Tongue (tissue), 3 donors: ENCODE measurements at places on chromosomes 2 and 18. TPM values are rescaled to one million over a fixed set of nuclear protein-coding genes. Genes with fewer than 3 reads are reported as not detected.

The BZW1 gene
- 246 TPM for total RNA-seq

- DNase-seq = no peak
Measured at GRCh38 chr18:3658529-3658928, 208.6 kb downstream of the TGIF1 start.

GRCh38 chr2:75647771-75648170, 1.2 kb downstream of the MRPL19 start:
- DNase-seq = no peak

The SLC5A7 gene
- total RNA-seq = 0.51 TPM

DNA sequence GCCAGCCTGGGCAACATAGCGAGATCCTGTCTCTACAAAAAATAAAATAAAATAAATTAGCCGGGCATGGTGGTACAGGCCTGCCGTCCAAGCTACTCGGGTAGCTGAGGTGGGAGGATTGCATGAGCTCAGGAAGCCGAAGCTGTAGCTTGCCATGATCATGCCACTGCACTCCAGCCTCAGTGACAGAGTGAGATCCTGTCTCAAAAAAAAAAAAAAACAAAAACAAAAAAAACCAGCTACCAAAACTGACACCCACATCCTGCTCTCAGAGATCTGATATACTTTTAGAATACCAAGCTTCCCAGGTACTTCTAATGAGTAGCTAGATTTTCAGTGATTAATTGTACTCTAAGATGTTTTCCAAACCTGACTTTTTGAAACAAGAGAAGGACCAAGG, 74.0 kb downstream of the TTC27 start:
- no peak for DNase-seq

- peak; percentile 73 for DNase-seq
Measured at GRCh38 chr2:152466980-152467676, 132.2 kb downstream of the FMNL2 start.

GRCh38 chr2:178419123-178419522, 31.9 kb downstream of the PRKRA start:
- no peak for DNase-seq

The IL36G gene
- not detected for total RNA-seq

The LHCGR gene
- 0.51 TPM for total RNA-seq

DNA sequence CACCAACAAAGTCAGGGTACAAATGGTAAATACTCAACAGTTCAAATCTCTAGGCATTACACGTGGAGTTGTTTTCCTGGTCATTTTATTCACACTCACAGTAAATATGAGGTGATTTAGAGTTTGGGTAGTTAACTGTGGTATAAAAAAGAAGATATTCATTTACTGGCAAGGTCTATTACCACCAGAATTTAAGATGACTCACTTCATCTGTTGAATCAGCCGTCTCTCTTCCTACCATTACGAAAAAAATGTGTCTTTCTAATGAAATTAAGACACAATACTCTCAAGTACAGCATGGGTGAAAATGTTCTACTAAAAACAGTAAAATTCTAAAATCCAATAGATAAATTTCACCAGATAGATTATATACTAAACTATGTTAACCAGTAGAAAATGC, 21.0 kb upstream of the GPR75 start:
- no peak for DNase-seq

DNA sequence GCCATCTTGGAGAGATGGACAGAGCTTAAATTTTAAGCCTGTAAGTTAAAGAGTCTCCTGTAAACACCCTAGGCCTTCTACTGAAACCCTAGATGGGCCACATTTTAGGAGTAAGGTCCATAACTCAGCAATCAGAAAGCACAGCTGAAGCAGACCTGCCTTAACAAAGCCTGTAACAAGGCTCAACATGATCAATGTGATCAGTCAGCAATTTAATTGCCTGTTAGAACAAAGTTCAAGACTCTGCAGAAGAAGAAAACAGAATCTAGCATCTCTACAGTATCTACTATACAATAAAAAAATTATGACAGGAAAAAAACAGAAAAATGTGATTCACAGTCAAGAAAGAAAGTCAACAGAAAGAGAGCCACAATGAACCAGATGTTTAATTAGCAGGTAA, 27.1 kb downstream of the SEPTIN10 start:
- DNase-seq = no peak

The FAM124B gene
- total RNA-seq = 11.8 TPM

The ANKRD30B gene
- not detected for total RNA-seq

DNA sequence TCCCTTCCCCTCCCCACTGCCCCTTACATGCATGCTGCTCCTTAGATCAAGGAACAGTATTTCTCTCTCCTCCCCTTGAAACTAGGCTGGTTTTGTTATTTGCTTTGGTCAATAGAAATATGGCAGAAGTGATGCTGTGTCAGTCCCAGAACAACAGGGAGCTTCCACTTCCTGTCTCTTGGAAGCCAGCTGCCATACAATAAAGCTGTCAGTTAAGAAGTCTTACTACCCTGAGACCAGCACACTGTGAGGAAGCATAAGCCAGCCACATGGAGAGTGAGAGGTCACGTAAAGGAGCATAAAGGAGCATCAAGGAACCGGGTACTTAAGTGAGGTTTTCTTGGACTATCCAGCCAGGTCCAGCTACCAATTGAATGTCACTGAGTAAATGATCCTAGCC, 126.6 kb downstream of the NOL4 start:
- no peak for DNase-seq

DNA sequence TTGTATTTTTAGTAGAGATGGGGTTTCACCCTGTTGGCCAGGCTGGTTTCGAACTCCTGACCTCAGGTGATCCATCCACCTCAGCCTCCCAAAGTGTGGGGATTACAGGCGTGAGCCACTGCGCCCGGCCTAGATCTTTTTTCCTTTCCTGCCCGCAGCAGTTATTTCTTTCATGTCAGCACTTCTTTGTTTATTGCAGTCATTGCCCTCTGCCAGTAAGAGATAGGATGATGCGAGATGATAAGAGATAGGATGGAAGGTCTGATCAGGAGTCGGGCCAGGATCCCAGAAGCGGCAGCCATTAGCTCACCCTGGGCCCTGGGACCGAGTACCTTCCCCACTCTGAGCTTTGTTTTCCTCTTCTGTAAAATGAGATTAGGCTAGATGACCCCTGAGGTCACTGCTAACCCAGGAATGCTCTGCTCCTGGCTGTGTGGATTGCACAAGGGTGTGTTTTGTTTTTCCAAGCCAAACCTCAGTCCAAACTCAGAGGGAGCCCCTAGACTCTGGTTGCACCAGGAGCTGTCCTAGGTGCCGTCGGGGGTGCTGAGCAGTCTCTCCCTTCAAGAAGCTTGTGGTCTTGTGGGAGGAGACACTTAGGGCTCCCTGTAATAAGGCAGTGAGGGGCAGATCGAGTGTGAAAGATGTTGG, 63.3 kb downstream of the LPIN1 start:
- DNase-seq = no peak

DNA sequence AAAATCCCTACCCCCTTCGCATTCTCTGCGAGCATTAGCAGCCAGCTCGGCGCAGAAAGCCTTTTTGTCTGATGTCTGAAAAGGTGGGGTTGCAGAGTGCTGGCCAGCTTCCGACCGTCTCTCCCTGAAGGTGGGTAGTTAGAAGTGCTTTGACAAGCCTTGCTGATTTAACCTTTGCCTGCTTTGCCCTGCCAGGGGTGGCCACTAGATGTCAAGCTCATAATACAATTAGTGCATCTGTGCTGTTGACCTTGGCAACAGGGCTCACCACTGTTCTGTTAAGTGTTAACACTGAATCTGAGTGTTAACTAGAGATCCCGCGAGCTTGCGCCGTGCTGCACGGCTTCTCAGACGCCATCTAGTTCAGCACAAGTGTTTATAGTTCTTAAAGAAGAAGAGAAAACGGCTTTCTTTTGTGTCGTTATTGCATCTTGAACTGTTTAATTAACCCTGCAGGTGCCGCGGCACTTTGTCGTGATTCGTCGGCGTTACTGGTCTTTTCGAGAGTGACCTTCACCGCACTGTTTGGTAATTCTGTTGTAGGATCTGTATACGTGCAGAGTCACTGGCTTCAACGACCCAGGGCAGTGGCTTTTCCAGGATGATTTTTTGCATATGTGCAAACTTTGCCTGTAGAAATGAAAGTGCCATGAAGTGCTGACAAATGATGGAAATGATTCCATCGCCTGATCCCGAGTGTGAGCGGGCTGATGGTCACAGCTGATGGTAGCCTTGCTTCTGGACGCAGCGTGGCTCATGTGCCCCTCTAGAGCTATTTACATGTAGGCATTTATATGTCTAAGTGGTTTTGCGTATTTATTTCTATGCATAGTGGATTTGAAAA, 5.5 kb downstream of the SALL3 start:
- no peak for DNase-seq

- no peak for DNase-seq
Measured at GRCh38 chr2:34849827-34850226, 1250.7 kb upstream of the FAM98A start.

- DNase-seq = peak; percentile 45
Measured at GRCh38 chr2:75896779-75897366, 186.2 kb upstream of the GCFC2 start.
